Fibroblast of skin of right quadriceps (primary cell): ENCODE measurements at places on chromosomes 4 and X.

GRCh38 chr4:82900066-82900410 lies 497 bp upstream of the THAP9 start:
- DNase-seq: no peak

- no peak for DNase-seq
Measured at GRCh38 chrX:330726-331150, 12.1 kb upstream of the GTPBP6 start.

- DNase-seq: peak; percentile 91
Measured at GRCh38 chr4:127505203-127505602, 127.6 kb upstream of the INTU start.

DNA sequence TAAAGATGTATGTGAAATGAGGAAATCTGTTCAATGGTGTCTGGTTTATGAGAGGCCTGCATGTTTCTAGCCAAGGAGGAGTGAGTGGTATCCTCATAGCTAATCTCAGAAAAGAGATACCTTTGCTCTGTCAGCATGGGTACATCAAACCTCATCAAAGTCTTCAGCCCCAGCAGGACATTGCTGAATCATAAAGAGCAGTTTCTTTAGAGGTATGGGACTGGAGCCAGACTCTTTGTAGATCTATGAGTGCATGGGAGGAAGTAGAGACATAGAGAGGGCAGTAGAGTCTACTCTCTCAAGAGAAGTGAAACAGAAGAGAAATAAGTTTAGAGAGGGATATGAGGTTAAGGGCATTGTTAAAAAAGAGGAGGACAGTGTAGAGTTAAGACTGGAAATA lies 1950.9 kb downstream of the ARAP2 start:
- DNase-seq: peak; percentile 16

DNA sequence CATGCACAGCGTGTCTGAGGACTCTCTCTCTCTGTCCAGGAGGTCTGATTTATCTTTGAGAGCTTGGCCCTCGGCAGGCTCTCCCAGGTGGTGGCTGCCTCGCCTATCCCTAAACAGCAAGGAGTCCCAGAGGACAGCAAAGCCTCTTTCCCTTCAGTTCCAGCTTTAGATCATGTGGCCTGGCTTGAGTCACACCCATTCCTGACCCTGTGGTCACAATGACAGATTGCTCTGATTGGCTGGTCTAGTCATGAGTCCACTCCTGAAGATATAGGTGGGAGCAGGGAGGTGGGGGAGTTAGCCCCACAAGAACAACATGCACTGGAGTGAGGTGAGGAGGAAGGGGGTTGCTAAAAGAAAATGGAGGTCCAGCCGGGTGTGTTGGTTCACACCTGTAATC lies 12.1 kb upstream of the PORCN start:
- DNase-seq: no peak

- DNase-seq: no peak
Measured at GRCh38 chr4:147576084-147576483, 41.1 kb upstream of the TMEM184C start.

DNA sequence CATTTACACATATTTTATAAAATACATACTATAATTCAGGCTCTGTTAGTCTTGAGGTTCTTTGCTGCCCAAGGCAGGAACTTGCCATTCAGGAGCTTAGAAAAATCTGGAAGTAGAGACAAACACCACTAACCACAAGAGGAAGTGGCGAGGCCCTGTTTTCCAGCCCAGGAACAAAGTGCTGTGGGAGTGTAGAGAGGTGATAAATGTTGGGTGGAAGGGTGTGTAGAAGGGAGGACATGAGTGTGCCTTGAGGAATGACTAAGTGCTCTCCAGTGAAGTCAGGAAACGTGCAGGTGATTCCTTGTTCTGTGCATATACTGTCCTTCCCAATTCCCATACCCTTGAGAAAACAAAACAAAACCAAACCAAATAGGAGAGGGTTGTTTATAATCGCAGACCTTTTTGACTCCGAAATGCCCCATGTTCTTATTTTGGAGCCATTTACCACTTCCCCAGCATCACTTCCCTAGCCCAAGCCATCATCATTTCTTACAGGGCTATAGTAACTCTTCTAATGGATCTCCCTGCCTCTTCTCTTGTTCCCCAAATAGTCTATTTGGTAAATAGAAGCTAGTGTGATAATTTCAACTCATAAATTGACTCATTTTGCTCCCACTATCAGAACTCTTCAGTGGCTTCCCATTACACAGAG lies 83.2 kb downstream of the GPAT3 start:
- DNase-seq: peak; percentile 28

- DNase-seq: no peak
Measured at GRCh38 chr4:104532677-104533076, 38.0 kb upstream of the CXXC4 start.

DNA sequence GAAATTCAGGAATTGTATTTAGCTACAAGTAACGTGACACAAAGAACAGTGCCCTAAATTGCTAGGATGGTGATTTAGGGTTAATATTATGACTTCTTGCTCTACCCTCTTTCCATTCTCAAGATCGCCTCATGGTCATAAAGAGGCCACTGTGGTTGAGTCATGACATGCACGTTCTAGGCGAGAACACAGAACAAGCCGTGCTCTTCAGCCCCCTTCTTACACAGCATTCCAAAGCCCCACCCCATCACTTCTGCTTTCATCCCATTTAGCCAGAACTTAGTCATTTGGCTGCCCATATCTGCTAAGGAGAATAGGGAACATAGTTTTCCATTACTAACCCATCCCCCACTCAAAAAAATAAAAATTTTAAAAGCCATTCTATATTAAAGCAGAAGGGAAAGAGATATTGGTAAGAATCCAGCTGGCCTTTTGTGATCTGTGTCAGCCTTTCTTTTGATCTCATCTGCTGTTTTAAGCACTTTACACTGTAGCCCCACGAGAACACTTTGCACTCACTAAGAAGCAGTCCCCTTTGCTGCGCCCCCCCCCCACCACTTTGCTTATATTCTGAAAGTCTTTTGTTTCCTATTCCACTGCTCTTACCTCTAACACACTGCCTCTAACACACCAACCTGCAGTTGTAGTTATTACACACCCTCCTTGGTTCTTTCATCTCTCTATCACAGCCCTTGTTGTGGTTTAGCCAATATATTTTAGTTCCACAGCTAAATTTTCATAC lies 28.4 kb downstream of the NPNT start:
- peak; percentile 7 for DNase-seq

DNA sequence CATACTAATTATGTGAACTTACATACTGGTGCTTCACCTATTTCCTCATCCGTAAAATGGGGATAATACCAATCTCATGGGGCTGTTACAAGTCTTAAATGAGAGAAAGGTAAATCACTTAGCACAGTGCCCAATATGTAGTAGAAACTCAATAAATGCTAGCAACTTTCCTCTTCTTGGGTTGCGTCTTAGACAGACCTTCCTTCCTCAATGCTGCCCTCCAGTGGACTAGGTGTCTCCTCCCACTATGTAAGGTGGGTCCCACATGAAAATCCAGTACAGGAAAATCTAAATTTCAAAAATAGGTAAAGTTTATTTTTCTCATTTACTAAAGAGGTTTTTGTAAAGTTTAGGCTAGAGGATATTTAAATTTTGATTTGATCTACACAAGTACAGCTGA lies 20.6 kb downstream of the ZDHHC9 start:
- peak; percentile 17 for DNase-seq

- no peak for DNase-seq
Measured at GRCh38 chr4:125719987-125720386, 405.2 kb downstream of the FAT4 start.

GRCh38 chrX:39311646-39312045 lies 510.4 kb downstream of the MID1IP1 start:
- DNase-seq: no peak

GRCh38 chr4:162874748-162875147 lies 291.9 kb downstream of the NAF1 start:
- no peak for DNase-seq

DNA sequence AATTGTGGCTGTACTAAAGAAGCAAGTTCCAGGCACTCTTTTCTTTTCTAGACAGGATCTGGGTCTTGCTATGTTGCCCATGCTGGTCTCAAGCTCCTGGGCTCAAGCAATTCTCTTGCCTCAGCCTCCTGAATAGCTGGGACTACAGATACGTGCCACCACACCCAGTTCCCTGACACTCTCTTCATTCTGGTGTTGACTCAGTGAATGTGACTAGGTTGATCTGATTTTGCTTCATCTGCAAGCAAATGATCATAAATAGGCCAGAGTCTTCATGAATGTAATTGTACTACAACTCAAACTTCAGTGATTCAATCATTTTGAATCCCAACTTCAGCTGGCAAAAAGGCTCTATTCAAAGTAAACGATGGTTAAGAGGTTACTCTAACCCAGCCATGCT lies 78.5 kb downstream of the APBB2 start:
- DNase-seq: no peak

- DNase-seq: no peak
Measured at GRCh38 chr4:154067786-154068185, 278.9 kb upstream of the SFRP2 start.

DNA sequence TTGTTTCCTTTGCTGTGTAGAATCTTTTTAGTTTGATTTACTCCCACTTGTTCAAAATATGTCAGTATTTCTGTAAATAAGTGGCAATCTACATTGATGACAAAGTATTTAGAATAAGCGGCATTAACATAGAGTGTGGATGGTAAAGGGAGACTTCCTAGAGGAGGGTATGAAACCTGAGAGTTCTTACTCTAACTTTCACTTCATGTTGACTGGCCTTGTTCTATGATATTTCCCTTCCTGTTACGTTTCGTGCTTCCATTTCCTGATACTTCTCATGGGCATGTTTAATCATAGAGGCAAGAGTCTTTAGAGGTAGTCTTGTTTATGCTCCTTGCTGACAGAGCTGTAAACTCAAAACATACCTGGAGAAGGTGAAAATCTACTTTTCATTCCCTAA lies 408.9 kb downstream of the GLUD2 start:
- DNase-seq: no peak

DNA sequence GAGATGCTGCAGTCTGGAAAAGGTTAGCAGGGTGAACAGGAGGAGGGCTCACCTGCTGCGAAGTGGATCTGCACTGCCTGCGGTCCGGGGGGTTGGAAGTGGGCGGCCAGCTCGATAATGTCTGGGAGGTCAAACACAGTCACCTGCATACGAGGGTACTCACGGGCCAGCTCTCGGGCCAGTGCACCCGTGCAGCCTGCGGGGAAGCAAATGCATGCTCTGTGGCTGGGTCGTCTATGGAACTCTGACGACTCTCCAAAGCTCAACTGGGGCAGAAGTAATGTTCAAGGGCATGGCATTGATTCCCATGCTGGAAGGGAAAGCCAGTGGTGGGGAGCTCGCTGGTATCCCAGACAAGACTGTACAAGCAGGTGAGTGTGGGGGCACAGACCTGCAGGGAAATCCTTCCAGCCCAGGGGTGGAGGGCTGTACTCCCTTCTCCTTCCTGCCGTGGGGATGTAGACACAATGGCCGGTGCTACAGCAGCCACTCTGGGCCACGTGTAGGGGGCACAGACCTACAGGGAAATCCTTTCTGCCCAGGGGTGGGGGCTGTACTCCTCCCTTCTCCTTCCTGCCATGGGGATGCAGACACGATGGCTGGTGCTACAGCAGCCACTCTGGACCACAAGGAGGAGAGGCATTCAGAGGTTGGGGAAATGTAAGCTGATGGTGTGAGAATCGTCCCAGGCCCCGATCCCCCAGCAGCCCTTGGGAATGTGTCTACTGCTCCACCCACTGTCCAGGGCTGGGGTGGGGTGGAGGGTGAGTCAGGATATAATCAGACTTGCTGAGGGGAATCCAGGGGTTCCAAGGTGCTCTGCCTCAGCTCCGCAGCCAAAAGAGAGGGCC lies 26.2 kb upstream of the SLC25A6 start:
- no peak for DNase-seq

DNA sequence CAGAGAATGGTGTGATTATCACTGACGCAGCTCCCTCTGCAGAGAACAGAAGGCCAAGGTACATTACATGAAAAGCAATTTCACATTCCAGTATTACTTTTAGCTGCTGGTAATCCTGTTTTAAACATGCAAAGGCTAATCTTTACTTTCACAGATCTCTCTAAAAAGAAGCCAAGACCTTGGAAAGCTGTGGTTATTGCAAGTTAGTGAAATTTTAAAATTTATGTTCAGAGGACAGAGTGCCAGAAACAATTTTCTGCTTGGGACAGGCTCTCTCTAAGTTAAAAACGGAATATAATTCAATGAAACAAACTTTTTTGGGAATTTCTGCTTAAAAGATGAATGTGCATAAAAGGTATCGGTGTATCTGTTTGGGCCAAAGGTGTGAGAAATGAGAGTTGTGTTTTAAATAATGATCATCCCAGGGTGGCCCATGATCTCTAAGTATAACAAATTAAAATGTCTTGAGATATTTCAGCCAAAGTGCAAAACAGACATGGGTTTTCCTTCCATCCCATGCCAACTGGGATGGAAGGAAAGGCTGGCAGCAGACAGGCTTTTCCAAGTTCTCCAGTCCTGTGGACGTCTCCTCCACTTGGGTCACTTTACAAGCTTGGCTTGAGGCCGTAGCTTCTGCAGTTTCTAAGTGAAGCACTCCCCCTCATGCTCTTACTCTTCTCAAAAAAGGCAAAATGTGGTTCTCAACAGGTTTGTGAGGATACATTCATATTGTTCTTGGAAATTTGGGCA lies 118.0 kb downstream of the DRD5 start:
- DNase-seq: no peak

GRCh38 chrX:48541140-48541814 lies 1.8 kb downstream of the TBC1D25 start:
- no peak for DNase-seq

GRCh38 chr4:98711526-98711925 lies 53.1 kb upstream of the TSPAN5 start:
- no peak for DNase-seq

DNA sequence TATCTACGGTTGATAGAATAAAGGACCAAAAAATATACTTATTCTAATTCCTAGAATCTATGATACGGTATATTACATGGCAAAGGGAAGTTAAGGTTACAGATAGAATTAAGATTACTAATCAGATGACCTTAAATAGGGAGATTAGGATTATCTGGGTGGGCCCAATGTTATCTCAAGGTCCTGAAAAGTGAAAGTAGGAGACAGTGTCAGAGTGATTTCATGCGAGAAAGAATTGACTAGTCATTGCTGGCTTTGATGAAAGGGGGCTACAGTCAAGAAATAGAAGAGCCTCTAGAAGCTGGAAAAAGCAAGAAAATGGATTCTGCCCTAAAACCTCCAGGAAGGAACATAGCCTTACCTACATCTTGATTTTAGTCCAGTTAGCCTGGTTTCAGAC lies 176.9 kb upstream of the PPP1R2C start:
- DNase-seq: no peak

GRCh38 chr4:151993521-151993920 lies 232.7 kb upstream of the GATB start:
- DNase-seq: no peak
